ENCODE measurements at places on chromosomes 3 and 15.

DNA sequence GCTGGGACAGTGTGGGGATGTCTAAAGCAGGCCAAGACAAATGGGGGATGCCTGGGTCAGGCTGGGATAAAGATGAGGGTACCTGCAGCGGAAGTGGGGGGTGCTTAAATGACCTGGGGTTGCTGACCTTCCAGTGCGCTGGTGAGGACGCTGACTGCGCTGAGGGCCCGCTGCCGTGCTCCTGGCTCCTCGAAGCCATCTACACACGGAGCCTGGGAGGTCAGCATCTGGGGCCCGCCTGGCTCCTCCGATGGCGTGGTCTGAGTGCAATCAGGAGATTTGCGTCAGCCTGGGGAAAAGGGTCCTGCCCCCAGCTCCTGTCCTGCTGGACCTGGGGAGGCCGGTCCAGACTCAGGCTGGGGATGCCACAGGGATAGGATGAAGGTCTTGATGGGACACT, 50.7 kb downstream of the SCN5A start:
- DNase-seq: no peak

GRCh38 chr3:25834346-25834745, 44.5 kb downstream of the OXSM start:
- no peak for DNase-seq

- no peak for DNase-seq
These were observed 25.4 kb downstream of the AADAC start for GRCh38 chr3:151839313-151839631.

GRCh38 chr3:128559486-128560225, 66.7 kb upstream of the GATA2 start:
- DNase-seq: peak; percentile 11

GRCh38 chr15:39942101-39942752, 8.3 kb downstream of the EIF2AK4 start:
- no peak for DNase-seq

DNA sequence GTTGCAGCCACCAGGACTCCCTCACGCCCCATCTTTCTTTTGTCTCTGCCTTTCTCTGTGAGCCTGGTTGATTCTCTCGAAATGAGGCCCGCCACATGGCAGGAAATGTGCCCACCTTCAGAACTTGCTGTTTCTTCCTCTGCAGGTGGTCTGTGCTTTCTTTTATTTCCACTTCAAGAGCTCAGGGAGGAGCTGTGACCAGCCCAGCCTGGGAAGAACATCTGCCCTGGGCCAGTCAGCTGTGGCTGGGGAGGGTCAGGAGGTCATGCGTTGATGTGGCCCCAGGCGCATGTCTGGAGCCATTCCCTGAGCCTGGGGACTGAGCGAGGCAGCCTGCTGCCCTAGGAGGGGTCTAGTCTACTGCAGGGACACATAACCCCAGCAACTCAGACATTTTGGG, 8.0 kb downstream of the FBLN2 start:
- no peak for DNase-seq

DNA sequence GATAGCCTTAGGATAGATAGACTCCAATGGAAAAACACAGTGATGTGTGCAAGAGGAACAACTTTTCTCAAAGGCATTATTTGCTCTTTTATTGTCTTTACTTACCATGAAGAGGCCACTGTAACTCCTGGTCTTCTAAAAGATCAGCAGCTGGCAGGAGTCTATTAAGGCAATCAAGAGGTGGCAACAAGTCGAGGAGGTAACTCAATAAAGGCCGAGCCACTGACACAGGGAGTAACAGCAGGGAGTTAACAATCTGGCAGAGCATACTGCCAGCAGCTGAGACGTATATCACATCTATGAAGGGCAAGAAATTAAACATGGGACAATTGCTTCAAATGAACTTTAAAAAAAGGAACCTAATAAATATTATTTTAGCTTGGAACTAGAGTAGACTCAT, 106.2 kb downstream of the HERC1 start:
- DNase-seq: no peak

- no peak for DNase-seq
These were observed 251.2 kb upstream of the VEPH1 start for GRCh38 chr3:157754451-157754850.
